Panc1 (cell line): ENCODE measurements at places on chromosomes 16 and 17. TPM values are rescaled to one million over a fixed set of nuclear protein-coding genes. Genes with fewer than 3 reads are reported as not detected.
A peak's percentile ranks its signal among the peaks of the same experiment; 100 is the strongest.

Gene COX10
- 13.4 TPM for total RNA-seq

Gene KRTAP9-4
- not detected for total RNA-seq

Gene TBC1D3G
- 0.15 TPM for total RNA-seq

Gene ZNF771
- 14.4 TPM for total RNA-seq

Gene RAPGEFL1
- 6.5 TPM for total RNA-seq

DNA sequence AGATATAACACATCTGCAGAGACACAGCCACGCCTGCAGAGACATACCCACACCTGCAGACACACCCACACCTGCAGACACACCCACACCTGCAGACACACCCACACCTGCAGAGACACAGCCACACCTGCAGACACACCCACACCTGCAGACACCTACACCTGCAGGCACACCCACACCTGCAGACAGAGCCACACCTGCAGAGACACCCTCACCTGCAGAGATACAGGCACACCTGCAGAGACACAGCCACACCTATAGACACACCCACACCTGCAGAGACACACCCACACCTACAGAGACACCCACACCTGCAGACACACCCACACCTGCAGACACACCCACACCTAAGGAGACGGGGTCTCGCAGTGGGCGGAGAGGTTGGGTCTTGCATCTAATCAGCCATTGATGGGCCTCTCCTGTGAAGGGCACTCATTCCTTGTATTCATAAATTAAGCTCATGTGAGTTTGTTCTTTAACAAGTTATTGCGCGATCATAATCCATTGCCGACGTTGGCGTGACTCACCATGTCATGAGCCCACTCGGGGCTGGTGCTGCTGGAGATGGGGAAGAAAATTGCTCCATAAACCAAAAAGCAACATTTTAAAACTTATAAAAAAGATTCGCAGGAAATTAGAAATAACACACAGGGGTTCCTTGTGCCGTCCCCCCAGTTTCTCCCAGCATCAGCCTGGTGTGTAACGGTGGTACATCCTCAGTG, 28.9 kb upstream of the CDH15 start:
- no peak for DNase-seq

DNA sequence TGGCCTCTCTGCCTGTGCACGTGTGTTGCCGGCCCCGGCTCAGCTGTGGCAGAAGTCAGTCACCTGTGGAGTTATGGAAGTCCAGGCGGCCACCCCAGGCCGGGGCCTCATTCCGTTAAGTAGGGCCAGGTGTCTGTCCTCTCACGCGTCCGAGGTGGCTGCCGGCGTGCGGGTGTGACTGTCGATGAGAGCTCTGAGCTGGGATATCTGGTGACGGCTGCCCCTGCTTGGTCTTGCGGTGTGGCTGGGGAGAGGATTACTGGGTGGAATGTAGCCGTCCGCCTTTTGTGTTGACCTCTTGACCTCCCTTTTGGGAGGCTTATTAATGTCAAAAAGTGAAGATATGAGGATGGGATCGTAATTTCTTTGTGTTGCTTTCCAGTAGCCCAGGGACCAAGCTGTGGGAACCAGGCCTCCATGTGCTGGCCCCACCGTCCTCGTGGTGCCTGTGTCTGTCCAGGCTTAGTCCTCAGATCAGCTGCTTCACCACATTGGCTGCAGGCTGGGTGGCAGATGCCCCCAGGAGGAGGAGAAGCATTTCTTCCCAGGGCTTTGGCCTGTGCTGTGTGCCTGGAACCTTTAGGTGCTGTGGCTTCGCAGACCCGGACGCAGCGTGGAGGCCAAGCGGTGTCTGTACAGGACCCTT, 23.0 kb upstream of the ZNF750 start:
- DNase-seq = no peak

DNA sequence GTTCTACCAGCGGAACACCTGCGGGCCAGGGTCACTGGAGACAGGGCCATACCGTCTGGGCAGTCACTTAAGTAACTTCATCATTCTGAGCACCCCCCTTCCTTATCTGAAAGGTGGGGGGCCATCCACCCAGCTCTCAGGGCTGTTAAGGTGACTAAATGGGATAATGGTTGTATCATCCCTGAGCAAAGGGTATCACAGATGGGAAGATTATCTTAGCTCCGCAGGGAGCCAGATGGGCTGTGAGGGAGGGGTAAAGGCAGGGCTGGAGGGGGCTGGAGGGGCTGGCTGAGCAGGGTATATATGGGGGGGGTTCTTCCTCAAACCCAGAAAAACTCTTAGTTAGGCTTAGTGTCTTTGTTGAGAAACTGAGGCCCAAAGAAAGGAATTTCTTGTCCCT, 2.9 kb upstream of the CACNA1G start:
- no peak for DNase-seq

GRCh38 chr17:29240968-29241963, 5.4 kb upstream of the CRYBA1 start:
- DNase-seq = peak; percentile 80

GRCh38 chr16:8878523-8878911, 3.6 kb upstream of the LITAFD start:
- no peak for DNase-seq

DNA sequence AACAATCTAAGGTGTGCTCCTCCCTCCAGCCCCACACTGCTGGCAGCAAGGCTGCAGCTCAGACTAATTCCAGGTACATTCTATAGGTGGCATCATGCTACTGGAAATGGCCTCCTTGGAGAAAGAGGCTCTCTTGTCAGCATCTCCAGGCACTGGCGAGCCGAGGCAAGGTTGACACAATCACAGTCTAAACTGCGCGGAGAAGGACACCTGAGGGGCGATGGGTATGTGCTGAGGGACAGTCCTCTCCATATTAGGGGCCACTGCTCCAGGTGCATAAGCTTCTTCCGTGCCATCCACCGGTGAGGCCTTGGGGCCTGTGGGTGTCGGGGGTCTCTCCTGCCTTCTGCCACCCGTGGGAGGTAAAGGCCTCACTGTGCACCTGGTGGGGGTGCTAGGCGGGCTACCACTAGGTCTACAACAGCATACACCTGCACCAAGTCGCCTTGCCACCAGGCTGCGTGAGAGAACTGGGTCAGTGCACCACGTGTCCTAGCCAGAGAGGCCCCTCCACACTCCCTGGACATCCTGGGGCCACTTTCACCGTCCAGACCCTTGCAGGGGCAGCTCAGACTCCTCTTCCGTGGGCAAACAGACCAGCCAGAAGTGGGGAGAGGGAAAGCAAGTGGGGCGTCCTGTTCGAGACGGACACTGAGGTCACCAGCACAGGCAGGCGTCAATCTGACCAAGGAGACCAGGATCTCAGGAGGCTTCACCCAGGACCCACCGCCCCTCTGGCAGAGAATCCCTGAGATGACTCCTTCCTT, 12.1 kb upstream of the CBX8 start:
- DNase-seq = no peak

DNA sequence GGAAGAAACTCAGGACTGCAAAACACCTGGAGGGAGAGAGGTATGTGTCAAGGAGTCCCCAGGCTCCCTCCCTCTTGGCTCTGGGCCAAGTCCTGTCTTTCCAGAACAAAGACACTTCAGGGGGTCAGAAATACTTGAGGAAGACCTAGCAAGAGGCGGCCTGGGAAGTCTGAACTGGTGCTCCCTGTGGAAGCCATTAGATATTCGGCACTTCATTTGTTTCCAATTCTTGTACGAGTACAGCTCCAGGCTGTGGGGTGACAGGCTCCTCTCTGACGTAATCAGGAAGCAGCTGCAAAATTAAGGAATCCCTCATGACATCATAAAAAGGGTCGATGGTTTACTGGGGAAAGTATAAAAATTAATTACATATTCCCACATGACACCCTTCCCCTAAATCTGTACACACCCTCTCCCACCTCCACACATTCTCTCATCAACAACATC, 108.7 kb downstream of the SMG6 start:
- no peak for DNase-seq

DNA sequence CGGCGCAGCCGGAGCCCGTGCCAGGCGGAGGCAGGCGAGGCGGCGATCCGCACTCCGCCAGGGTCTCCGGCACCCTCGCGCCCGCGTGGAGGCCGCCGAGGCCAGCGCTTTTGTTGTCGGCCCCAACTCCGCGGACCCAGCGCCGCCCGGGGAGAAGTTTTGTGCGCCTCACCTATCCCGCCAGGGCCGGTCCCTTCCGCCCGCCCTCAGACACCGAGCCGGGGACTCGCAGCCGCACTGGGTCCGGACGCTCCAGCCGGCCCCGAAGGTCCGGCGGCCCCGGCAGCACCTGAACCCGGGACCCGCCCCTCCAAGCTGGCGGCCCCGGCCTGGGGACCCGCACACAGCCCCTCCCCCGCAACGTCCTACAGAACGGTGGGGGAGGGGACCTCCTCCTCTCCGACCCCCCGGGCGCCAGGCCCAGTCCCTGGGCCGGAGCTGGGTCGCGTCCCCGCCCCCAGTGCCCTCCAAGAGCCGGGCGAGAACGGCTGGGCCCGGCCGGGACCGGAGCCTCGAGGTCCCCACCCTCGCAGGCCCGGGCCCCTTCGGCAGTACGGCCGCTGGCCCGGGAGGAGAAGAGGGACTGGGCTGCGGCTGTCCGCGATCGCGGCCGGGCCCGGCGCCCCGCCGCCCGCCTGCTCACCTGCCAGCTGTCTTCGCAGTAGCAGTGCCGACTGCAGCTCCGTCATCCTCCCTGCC, 698 bp downstream of the UBE2G1 start:
- DNase-seq = no peak

- no peak for DNase-seq
These were observed 52.8 kb downstream of the TOX3 start for GRCh38 chr16:52494145-52494544.

GRCh38 chr17:29390851-29391631, 878 bp downstream of the TAOK1 start:
- no peak for DNase-seq

DNA sequence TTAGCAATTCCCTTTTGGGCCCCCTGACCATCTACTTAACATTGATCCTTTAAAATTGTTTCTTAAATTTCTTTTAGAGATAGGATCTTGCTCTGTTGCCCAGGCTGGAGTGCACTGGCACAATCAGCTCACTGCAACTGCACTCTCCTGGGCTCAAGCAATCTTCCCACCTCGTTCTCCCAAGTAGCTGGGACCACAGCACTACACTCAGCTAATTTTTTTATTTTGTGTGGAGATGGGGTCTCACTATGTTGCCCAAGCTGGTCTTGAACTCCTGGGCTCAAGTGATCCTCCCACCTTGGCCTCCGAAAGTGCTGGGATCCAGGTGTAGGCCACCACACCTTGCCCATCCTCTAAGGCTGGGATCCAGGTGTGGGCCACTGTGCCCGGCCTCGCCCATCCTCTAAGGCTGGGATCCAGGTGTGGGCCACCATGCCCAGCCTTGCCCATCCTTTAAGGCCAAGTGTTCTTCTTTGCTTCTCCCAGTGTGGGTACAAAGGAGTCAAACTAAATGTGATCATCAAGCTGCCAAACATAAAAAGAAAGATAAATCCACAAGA, 13.2 kb downstream of the C16orf95 start:
- DNase-seq = no peak

- DNase-seq = no peak
These were observed 5.0 kb upstream of the HOXB9 start for GRCh38 chr17:48630925-48631692.

DNA sequence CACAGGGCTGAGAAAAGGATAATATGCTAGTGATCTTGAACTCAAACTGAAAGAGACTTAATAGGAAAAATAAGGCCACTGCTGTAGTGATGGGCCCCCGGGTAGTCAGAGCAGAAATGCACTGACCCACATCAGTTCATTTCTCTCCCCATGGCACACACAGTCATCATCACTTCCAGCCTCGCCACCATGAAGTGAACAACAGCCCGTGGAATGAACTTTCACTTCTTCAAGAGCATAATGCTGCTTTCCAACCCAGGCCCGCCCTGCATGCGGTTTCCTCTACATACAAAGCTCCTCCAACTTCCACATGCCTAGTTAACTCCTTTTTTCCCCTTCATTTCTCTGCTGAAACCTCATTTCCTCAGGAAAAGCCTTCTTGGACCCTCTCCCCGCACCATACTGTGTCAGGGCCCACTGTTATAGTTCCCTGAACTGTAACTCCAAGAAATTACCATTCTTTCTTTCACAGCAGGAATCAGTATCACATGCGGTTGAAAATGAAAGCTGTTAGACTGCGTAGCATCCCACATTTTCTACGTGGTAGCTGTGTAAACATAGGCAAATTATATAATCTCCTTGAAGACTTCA, 65.8 kb upstream of the SMIM36 start:
- DNase-seq = no peak
